ENCODE measurements at places on chromosomes 13 and 19.

DNA sequence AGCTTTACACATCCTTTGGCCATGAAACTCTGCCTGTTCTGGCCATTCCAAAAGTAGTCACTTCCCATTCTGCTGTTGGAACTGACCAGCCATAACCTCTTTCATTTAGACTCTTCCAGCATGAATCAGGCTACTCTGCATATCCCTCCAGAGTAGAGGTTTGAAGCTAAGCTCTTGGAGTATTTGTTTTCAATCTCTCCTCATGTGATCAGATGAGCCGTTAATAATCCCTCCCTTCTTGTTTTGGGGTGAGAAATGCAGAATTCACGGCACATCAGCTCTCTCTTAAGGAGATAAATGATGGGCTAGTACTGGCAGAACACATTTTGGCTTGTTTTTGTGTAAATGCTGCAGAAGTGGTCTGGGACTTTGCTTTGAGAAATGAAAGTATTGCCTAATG is 519.9 kb downstream of the PCDH17 start:
- DNase-seq: no peak

DNA sequence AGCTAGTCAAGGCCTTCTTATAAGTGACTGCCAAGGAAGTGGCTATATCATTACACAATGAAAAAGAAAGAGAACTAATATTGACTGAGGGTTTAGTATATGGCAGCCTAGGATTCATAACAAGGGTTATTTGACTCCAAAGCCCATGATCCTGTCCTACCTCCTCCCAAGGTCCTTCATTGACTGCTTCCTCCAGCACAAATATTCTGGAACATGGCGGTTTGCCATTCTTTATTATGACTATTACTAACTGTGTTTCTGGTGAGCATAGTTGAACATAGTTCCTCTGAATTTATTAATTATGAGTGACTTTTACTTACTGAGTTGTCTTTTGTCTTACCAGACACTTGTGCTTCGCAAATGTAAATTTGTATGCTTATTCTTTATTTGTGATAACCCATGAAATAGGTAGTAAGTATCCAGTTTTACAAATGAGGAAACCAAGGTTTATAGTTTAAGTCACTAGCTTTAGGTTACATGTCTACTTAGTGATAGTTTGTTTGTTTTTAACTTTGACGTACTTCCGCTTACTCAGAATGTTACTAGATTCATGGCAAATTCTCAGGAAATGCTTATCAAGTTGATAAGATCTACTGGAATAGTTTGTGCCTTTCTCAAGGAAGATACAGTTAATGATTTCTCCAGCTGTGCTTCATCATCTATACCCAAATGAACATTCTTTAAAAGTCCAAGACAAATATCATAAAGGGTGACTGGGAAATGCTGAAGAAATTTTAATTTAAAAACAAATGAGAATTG is 15.5 kb upstream of the DCLK1 start:
- DNase-seq: no peak

GRCh38 chr19:46656541-46656940 is 4.4 kb downstream of the DACT3 start:
- no peak for DNase-seq

- DNase-seq: no peak
Measured at GRCh38 chr19:1365319-1366269, 18.1 kb upstream of the NDUFS7 start.

- DNase-seq: no peak
Measured at GRCh38 chr13:49625392-49626079, 2.8 kb upstream of the ARL11 start.

DNA sequence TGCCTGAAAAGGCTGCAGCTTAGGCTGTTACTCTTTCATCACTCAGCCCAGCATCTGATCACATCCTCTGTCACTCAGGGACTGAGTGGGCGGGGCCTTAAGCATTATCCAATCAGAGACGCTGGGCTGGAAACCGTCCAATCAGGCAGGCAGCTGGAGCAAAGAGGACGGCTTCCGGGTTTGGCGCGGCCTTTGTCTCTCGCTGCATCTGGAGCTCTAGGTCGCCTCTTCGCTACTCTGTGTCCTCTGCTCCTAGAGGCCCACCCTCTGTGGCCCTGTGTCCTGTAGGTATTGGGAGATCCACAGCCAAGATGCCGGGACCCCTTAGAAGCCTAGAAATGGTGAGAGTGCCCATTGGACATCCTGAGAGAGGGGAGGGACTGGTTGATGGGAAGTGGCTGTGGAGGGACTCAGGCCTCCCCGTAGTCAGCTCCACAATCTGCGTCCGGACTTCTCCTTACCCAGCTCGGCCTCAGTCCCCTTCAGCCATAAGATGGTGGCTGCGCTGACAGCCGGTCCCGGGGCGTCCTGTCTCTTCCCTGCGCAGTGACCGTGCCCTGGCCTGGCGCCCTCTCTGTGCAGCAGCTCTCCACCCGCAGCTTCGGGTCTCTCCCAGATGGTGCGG is at the start of gene ZNF486:
ZNF486 (plus strand) TSS at position 195 of the 625 bp plus-strand sequence; CDS start at position 312, 117 bp downstream.
- DNase-seq: no peak

- no peak for DNase-seq
Measured at GRCh38 chr19:5349041-5349440, 8.4 kb upstream of the PTPRS start.

DNA sequence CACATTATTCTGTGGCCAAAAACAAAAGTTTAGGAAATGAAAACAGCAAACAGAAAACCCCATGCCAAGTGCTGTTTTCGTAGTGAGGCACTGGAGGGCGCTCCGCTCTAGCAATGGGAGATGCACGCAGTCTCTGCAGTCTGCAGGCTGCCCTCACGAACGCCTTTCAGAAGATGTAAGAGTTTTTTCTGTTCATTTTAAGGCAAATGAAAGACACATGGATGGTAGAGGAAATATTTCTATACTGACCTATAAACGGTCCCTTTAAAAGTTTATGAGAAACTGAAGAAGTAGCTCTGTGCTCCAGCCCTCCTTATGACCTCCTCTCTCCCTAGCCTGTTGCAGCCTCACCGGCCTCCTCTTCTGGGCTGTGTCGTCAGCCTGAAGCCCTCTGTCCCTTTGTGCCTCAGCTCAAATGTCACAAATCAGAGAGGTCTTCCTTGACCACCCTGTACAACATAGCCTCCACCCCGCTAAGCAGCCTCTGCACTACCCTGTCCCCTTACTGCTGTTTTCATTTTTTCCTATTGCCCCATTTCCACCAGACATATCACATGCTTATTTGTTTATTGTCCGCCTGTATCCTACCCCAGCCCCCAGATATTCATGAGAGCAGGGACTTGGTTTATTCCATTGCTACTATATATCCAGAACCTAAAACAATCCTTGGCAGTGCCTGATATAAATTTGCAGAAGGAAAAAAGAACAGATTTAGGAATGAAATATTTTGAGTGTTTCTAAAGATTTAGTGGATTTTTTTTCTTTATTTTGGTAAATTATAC is 116.4 kb downstream of the TM9SF2 start:
- DNase-seq: no peak

GRCh38 chr13:96397807-96398206 is 307.9 kb downstream of the HS6ST3 start:
- DNase-seq: no peak

DNA sequence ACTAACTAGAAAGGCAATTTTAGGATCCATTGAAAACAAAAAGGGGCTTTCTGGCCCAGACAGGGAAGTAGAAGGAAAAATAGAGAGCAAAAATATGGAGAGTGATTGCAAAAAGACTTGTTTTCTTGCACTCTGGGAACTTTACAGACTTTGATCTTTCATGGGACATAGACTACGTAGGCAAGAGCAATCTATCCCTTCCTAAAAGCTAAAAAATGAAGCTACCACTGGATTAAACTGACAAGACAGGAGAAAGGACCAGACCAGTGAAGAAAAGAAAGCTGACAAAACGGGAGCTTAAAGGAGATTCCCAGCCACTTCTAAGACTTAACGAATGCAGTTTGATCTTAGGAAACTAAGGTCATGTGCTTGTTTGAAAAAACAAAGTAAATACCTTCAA is 524.5 kb downstream of the KLF5 start:
- no peak for DNase-seq

DNA sequence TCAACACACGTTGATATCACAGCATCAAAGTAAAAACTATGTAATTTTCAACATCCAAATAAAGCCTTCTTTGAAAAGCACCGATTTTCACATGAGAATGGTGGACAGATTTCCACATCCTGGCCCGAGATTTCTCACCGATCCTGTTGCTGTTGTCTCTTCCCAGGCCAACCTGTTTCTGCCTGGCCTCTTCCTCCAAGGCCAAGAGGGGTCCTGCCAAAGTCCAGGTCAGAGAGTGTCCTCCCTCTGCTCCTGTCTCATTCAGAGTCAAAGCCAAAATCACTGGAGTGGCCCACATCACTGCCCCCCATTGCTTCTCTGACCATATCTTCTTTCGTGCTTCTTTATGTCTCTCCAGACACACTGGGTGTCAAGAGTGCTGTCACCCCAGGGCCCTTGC is 49.5 kb downstream of the CHST8 start:
- no peak for DNase-seq

GRCh38 chr13:44263751-44264620 is 109.6 kb upstream of the SERP2 start:
- no peak for DNase-seq

- no peak for DNase-seq
Measured at GRCh38 chr13:34308725-34309124, 490.8 kb downstream of the RFC3 start.

DNA sequence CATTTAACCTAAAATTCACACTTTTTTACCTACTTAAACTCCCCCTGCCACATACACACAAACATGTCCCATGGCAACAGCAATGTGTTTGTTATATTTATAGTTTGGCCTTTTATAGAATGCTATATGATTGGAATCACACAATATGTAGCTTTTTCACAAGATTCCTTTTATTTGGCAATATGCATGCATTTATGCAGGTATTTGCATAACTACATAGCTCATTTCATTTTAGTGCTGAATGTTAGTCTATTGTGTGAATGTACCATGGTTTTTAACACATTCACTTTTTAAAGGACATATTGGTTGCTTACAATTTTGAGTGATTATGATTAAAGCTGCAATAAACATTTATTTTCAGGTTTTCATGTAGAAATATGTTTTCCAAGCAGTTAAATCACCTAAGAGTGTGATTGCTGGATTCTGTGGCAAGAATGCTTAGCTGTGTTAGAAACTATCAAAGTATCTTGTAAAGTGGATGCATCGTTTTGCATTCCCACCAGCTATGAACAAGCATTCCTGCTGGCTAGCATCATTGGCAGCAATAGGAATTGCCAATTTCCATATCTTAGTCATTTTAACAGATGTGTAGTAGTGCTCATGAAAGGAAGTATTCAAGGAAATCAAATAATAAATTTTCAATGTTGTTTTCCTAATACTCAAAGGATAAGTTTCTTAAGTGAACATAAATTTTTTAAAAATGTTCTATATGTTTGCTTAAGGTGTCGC is 557.0 kb downstream of the SLITRK1 start:
- no peak for DNase-seq

DNA sequence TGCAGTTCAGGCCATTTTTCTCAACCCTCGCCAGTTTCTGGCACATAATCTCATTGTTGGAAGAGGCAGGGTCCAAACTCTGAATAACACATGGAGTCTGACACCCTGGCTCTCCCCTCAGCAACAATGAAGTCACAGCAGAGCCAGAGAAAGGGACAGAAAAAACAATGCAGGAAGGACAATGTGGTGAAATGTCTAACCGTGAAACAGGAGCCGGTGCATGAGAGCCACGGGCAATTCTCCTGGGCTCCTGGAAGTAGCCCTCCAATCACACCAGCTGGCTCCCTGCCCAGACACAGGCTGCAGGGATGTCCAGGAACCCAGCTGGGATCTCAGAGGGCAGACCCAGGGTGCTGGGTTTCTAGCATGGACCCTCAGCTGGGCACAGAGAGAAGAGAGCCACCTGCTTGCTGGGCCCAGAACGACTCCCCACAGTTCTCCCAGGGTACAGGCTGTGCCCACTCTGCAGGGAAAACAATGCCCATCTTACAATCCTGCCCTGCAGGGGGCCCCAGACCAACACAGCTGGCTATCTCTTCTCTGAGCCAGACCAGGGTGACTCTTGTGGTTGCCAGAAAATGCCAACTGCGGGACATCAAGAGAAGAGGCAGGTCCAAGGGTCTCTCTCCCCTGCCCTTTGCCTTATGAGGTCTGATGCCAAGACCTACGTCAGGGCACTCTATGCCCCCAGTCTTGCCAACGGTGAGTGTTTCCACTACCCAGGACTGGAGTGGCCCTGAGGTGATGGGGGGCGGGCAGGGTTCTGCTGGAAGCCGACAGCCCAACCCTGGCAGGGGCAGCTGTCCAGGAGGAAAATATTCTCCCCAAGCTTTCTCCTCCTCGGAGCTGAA is 64.5 kb downstream of the CEBPG start:
- DNase-seq: no peak

- no peak for DNase-seq
Measured at GRCh38 chr13:72437458-72437857, 290.0 kb downstream of the MZT1 start.

GRCh38 chr13:74077792-74078191 is 56.4 kb downstream of the KLF12 start:
- DNase-seq: no peak

GRCh38 chr19:37519890-37520289 is 13.2 kb downstream of the ZNF793 start:
- no peak for DNase-seq

- DNase-seq: no peak
Measured at GRCh38 chr19:1298235-1298634, 12.6 kb downstream of the EFNA2 start.

DNA sequence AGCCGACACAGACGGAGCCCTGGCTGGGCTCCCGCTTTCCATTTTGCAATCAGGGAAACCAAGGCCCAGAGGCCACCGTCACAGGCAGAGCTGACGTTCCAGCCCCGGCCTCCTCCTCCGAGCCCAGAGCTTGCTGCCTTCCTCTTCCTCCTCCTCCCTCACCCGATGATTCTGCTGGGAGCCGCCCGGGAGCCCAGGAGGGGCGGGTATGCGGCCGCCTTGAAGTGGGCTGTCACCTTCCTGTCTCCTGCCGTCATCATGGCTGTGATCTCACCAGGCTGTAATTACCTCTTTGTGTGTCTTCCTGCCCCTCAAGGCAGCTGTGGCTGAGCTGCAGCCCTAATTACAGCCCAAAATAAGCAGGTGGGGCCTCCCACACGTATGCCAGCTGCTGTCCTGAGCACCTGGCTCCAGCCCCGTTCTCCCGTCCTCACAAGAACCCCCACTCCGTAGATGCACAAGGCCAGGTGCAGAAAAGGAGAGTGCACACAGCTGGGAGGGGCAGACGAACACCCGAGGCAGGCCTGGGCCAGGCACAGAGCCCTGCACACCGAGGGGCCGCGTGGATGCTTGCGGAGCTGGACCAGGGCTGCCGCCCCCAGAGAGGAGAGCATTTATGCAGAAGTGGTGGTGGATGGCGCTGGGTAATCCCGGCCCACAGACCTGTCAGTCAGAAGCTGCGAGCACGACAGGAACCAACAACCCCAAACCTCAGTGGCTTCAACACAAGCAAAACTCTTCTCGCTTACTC is 4.0 kb downstream of the TPGS1 start:
- peak; percentile 100 for DNase-seq

DNA sequence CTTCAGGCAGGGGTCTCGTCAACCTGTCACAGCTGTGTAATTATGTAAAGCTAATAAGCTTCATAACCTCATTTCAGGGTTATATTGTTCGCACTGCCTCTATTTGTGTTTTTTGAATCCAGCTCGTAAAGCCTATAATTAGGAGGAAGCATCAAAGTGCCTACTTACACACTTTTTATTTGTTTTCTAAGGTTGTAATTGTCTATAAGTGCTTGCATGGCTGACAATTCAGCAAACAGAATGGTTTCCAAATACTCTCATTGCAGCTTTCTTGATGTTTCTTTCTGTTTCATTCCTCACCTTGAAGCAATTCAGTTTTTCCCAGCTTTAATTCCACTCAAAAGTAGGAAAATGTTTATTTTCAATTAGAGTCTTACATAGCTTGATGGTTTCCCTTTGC is 336.3 kb downstream of the HS6ST3 start:
- DNase-seq: peak; percentile 71
